ENCODE measurements at places on chromosomes 13 and 19.

DNA sequence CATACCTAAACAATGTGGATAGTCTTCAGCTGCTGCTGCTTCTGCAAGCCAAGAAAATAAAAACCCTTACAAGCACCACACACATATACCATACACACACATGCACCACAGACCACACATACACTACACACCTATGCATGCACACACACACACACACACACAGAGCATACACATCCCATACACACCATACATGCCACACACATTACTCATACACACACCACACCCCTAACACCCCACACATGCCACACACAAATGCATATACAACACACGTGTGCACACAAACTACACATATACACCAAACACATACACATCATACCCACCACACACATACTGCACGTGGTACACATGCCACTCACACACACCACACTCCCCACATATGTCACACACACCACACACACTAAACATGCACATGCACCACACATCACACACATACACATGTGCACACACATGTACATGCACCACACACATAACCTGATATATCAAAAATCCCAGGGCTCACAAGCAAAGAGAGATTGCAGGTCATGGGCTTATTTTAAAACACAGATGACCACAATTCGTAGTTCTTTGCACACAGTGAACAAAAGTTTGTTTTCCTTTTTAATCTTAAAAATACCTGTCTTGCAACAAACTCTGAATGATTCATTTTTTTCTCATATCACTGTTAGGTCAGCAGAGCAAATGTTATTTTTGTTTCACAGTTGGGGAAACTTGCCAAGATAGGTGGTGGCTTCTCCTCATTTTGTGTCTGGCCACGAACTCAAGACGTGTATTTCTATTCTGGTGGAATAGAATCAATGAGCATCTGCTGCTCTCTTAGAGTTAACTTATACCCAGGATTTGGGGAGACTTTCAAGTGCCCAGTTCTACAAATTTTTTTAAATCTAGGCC is 456.6 kb downstream of the FGF9 start:
- no peak for DNase-seq

GRCh38 chr13:37026771-37027170 is 26.2 kb downstream of the EXOSC8 start:
- no peak for DNase-seq

DNA sequence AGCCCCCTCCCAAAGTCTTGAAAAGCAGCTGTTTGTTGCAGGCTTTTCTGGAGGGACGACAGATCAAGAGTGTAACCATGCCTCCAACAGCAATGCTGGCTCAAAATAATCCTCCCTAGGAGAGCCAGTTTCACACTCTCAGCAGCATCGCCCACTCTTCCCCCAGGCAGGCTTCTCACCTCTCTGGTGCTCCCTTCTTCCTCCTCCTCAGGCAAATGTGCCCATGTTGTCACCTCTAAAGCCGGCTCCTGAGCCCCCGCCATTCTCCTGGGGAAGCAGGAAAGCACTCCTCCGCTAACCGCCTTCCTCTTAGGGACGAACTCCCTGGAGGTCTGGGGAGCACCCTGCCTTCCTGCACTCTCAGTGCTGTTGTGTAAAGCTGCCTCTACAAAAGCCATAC is 98.9 kb upstream of the SGCG start:
- no peak for DNase-seq

DNA sequence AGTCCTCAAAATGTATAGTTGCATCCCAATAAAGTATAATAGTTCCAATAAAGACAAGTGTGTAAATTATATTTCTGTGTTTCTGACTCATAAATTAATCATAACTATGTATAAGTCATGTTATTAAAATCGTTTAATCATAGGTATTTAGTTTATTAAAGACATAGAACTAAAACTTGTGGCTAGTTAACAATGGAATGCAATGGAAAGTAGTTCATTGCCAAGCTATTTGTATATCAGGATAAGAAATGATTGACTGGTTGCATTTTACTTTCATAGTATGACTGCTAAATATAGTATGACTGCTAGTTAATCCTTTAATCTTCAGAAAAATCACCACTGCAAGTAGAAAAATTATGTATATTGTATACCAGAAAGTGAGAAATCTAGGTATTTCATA is 16.9 kb downstream of the COG3 start:
- DNase-seq, result no peak

DNA sequence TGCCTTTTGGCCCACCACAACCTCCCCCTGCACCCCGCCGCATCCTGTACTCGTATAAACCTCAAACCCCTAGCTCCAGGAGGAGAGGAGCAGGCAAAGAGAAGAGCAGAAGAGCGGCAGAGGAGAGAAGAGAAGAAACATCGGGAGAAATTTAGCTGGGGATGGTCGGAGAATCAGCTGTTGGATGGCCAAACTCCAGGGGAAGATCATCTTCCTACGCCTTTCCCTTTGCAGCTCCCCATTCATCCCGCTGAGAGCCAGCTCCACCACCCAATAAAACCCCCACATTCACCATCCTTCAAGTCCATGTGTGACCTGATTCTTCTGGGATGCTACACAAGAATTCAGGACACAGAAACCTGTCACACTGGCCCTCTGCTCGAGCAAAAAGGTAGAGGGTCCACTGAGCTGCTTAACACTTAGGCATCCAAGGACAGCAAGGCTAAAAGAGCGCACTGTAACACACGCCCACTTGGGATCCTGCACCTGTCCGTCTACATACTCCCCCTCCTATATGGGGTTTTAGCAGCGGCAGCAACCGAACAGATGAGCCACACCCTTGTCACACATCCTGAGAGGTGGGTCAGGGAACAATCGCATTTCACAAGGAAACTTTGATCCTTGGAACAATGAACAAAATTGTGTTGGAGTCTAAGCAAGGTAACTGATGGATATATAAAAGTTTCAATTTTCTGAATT is 51.6 kb upstream of the MIR17HG start:
- DNase-seq, result no peak

- DNase-seq, result no peak
Observed at GRCh38 chr19:17421942-17422341, 2.1 kb downstream of the MVB12A start.

GRCh38 chr13:45224176-45224575 is 23.3 kb upstream of the KCTD4 start:
- DNase-seq, result no peak

- DNase-seq, result no peak
Observed at GRCh38 chr19:16397791-16398529, 73.3 kb downstream of the KLF2 start.

DNA sequence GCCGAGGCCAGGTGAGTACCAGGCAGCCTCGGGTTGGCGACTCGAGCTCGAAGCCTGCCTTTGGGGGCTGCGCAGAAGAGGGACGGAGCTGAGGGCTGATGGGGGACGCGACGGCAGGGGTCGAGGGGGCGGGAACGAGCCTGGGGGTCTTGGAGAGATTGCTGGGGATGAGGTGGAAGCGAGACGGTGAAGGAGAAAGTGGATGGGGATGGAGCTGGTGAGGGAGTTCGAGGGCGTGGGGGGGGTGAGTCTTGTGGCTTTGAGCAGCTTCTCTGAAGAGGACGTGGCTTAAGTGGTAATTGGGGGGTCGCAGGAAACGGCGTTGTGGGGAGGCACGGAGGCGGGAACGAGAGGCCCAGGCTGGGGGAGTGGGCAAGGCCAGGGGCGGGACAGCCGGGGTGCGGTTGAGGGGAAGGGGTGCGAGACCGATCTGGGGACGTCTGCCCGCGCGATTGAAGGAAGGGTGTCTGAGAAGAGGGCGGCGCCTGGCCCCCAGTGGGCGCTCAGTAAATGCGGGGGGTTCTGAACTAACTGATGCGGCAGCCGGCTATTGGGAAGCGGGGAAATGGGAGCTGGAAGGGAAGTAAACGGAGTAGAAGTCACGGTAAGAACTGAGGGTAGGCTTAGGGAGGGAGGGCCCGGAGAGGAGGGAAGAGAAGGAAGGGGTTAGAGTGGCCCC is 426 bp downstream of the MYO9B start:
- DNase-seq, result peak; percentile 50

DNA sequence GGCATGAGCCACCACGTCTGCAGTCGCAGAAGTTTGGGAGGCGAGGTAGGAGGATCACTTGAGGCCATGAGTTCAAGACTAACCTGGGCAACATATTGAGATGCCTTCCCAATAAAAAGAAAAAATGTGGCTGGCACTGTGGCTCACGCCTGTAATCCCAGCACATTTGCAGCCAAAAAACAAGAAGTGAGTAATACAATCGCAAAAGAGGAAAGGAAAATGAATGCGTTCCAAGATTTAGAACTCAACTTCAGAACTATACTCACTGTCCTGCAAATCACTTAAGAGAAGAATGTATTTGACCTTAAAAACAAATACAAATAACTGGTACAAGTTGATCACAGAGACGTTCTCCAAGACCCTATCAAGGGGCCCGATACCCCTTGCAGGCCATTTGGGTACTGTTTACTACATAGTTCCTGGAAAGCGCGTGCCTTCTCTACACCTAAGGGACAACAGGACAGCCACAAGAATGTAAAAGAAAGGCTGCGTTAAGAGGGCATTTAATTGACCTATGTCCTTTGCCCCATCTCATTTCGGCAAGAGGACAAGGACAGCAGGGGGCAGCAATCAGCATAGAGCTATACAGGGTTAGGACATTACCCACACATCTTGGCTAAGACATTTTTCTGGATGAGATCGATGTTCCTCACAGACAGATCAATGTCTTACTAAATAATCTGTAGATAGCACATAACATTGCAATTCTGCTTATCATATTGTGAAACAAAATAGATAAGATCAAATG is 41.3 kb downstream of the FLT3 start:
- DNase-seq, result peak; percentile 17

GRCh38 chr19:12794196-12794941 is 3.1 kb downstream of the JUNB start:
- no peak for DNase-seq
